ENCODE measurements at places on chromosomes 2 and 18. TPM values are rescaled to one million over a fixed set of nuclear protein-coding genes. Genes with fewer than 3 reads are reported as not detected.

Gene REG3A
- total RNA-seq: not detected

Gene RELCH
- total RNA-seq: 23.7 TPM

Gene GPC1
- total RNA-seq: 45.4 TPM

Gene ME2
- 60.4 TPM for total RNA-seq

Gene AMER3
- not detected for total RNA-seq

Gene C1QL2
- not detected for total RNA-seq

Gene KCNJ13
- not detected for total RNA-seq

Gene PLEKHB2
- 131 TPM for total RNA-seq

Gene PDE1A
- not detected for total RNA-seq

Gene CPO
- total RNA-seq: not detected

Gene MAL
- total RNA-seq: 63.8 TPM

Gene CIB4
- not detected for total RNA-seq

Gene REG3G
- not detected for total RNA-seq

Gene NT5DC4
- total RNA-seq: not detected

Gene DSG1
- total RNA-seq: not detected

Gene PLGLB2
- 1.7 TPM for total RNA-seq

Gene SKOR2
- total RNA-seq: not detected

Gene ZEB2
- total RNA-seq: 6.3 TPM

Gene DNAJC5G
- total RNA-seq: not detected

Gene KCNK3
- 5.1 TPM for total RNA-seq

Gene PROC
- 0.17 TPM for total RNA-seq

Gene FAM237A
- total RNA-seq: not detected

Gene CRYBA2
- not detected for total RNA-seq

Gene SLC4A5
- total RNA-seq: 0.14 TPM

Gene HAAO
- total RNA-seq: 2.2 TPM

Gene UGT1A1
- not detected for total RNA-seq

Gene IL1F10
- total RNA-seq: not detected

Gene IL36B
- total RNA-seq: not detected

Gene MYOM1
- 0.12 TPM for total RNA-seq

Gene TMEM163
- total RNA-seq: 0.65 TPM

Gene SIX3
- not detected for total RNA-seq

Gene LIMS2
- 1.2 TPM for total RNA-seq

Gene SMYD5
- total RNA-seq: 35.6 TPM

Gene VRK2
- 29.0 TPM for total RNA-seq

Gene GPR155
- total RNA-seq: 0.87 TPM

Gene PLGLB1
- total RNA-seq: not detected

Gene CD302
- total RNA-seq: 1.7 TPM

Gene MAT2A
- 64.6 TPM for total RNA-seq

Gene SCG2
- 0.06 TPM for total RNA-seq

Gene NXPH2
- 2.0 TPM for total RNA-seq

Gene GPR45
- total RNA-seq: 0.22 TPM

Gene ALPG
- not detected for total RNA-seq

Gene GAL3ST2
- not detected for total RNA-seq

Gene STAT4
- 1.6 TPM for total RNA-seq

Gene MBP
- total RNA-seq: 18.8 TPM

Gene CXCR1
- total RNA-seq: not detected

Gene LHCGR
- total RNA-seq: not detected

Gene ATG4B
- total RNA-seq: 72.5 TPM
